Skin of body (tissue), 3 donors: ENCODE measurements at places on chromosomes 13 and 19.

DNA sequence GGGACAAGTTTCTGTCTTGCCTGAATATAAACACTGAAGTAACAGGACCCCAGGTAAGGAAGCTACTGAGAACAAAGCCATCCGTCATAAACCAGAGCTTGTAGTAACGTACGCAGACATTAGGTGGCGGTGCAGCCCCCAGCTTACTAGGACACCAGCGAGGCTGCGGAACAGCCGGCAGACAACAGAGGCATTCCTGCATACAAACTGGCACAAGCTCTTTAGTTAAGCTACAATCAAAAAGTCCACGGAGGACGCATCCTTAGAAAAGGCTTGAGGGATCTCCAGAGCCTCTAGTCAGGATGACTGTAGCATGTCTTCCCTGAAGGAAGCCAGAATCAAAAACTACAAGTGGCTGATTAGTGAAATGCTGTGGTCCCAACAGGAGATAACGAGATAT lies 26.2 kb downstream of the ZNF160 start:
- DNase-seq, result peak; percentile 17

GRCh38 chr13:41587490-41587889 lies 130.1 kb downstream of the RGCC start:
- DNase-seq, result no peak

DNA sequence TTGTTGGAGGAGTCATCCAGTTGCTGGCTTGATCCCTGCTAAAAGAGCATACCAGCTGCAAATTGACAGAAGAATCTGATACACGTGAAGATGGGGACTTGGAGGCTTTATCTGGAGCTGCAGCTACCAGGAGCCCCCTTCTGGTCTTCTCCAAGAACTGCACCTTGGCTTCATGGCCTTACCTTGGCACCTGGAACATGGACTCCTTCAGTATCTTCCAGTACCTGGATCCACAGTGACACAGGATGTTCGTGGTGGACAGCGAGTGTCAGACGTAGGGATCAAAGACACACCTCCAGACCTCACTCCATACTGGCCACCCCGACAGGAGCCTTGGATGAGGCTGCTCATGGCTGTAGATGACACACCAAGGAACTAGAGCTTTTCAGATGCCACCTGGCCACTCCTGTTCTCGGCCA lies 9.9 kb upstream of the ACSBG2 start:
- DNase-seq, result no peak

- DNase-seq, result no peak
Measured at GRCh38 chr13:113500530-113501265, 10.2 kb upstream of the DCUN1D2 start.

- DNase-seq, result no peak
Measured at GRCh38 chr13:22218797-22219196, 547.9 kb downstream of the FGF9 start.

- DNase-seq, result no peak
Measured at GRCh38 chr13:95235974-95236373, 65.3 kb downstream of the ABCC4 start.

DNA sequence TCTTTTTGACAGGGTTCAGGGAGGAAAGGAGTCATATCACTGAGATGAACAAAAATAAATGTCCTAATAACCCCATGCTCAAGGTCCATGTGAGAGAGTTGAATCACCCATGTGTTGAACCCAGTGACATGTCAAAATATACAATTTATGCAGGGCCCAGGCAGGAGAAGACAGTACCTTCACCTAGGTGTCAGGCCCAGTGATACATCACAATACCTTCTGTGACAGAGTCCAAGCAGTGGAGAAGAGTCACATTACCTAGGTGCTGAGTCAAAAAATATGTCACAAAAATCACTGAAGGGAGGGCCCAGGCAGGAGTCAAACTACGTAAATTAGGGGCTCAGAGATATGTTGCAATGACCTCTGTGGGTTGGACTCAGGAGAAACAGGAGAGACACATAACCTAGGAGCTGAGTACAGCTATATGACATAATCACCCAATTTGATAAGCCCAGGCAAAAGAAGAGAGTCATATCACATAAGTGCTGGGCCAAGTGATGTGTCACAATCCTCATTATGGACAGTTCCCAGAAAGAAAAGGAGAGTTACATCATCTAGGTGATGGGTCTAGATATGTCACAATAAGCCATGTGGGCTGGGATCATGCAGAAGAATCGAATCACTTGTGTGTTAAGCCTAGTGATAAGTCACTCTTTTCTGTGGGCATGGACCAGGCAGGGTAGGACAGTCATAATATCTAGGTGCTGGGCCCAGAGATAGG lies 13.8 kb upstream of the ZNF724 start:
- DNase-seq, result no peak

GRCh38 chr13:33073338-33073737 lies 57.1 kb downstream of the KL start:
- no peak for DNase-seq

GRCh38 chr13:41139296-41139966 lies 6.8 kb upstream of the KBTBD6 start:
- DNase-seq, result no peak

- DNase-seq, result peak; percentile 68
Measured at GRCh38 chr13:109145631-109146030, 516.2 kb downstream of the MYO16 start.

- DNase-seq, result no peak
Measured at GRCh38 chr19:50792272-50793250, 2.3 kb downstream of the ACP4 start.

DNA sequence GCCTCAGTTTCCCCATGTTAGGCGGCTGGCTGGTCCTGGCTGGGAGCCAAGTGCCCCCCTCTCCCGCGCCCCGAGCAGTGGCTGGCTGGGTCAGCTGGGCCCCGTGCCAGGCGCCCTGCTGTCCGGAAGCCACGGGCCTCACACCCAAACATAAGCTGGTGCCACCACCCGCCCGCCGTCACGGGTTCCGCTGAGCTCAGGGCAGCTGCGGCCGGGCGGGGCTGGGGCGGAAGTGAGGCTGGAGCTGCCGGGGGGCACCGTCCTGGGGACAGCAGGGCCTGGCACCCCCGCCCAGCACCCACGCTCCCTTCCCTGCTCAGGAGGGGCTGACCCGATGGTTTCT lies 19.3 kb downstream of the HCN2 start:
- no peak for DNase-seq

DNA sequence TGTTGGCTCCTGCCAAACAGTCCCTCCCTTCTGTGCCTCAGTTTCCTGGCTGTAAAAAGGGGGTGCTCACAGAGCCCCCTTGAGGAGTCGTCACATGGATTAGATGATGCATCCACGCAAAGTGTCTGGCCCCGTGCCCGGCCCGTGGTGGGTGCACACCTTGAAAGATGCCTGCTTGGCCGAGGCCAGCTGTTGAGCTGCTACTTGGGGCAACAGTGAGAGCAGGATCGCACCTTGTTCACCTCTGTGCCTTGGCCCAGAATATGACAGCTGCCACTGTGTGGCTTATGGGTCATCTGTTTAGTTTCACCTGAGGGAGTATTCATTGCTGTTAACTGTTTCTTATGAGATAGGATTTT lies 17.7 kb downstream of the CRTC1 start:
- DNase-seq, result no peak

- DNase-seq, result no peak
Measured at GRCh38 chr13:27808851-27809550, 16.7 kb downstream of the GSX1 start.

DNA sequence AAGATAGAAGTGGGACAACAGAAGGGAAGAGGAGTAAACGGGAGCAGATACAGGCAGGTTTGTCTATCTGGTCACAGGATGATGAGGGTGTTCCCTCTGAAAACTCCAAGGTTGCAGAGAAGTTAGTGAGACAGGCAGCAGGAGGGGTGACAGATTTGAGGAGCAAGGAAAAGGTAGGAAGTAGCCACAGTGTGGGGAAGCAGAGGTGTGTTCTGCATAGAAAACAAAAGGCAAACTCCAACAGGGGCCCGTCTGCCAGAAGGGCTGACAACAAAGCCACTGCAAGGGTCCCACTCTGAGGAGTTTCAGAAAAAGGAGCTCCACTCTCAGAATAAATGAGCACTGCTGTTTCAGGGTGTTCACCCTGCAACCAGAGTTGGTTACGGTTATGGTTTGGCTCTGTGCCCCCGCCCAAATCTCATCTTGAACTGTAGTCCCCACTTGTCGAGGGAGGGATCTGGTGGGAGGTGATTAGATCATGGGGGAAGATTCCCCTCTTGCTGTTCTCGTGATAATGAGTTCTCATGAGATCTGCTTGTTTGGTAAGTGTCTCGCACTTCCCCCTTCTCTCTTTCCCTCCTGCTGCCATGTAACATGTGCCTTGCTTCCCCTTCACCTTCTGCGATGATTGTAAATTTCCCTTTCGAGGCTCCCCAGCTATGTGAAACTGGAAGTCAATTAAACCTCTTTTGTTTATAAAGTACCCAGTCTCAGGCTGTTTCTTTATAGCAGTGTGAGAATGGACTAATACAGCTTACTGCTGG lies 32.1 kb downstream of the SMAD9 start:
- no peak for DNase-seq

DNA sequence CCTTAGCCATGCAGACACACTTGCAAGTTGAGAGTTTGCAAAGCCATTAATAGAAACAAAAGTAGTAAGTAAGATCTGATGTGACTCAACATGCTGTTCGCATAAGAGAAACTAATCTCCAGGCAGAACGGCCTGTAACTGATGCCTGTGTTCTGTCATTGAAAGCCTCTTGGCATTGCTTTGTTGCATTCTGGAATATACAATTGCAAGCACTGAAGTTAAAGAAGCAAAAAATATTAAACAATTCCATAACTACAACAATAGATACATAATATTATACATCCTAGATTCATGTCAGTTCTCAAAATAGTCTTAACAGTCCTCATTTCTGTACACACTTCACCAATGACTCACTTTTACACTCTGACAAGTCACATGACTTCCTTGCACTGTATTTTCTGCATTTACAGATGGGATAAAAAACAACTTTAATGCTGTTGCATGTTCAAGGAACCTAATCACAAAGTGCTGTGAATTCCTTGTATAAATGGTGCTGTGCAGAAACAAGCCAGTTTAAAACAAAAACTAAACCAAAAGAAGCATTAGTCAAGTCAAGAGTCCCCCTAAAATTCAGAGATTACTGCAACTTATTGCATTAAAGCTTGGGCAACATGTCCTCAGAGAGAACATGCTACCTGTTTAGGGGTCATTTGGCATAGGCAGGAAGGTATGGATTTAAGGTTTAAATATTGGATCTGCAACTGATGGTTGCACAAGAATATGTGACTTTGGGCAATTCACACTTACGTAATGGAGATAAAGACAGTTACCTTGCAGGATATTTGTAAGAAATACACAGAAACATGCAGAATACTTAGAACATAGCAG lies 79.5 kb upstream of the SERP2 start:
- DNase-seq, result peak; percentile 9

- DNase-seq, result peak; percentile 47
Measured at GRCh38 chr13:97141564-97142005, 80.5 kb upstream of the MBNL2 start.

DNA sequence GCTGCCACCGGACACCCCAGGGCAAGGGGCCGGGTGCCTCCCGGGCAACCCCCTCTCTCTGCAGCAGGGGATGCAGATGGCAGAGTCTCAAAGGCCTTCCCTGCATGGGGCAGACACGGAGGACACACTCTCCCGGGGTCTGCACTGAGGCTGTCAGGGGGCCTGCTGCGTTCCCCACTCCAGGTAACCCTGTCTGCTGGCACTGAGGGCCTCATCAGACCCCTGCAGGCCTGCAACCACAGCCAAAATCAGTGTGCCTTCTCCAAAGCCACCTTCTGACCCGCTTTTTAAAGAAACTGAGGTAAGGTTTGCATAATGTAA lies 93.9 kb downstream of the GNG7 start:
- DNase-seq, result no peak

- DNase-seq, result no peak
Measured at GRCh38 chr19:13640611-13641010, 123.7 kb upstream of the MRI1 start.

DNA sequence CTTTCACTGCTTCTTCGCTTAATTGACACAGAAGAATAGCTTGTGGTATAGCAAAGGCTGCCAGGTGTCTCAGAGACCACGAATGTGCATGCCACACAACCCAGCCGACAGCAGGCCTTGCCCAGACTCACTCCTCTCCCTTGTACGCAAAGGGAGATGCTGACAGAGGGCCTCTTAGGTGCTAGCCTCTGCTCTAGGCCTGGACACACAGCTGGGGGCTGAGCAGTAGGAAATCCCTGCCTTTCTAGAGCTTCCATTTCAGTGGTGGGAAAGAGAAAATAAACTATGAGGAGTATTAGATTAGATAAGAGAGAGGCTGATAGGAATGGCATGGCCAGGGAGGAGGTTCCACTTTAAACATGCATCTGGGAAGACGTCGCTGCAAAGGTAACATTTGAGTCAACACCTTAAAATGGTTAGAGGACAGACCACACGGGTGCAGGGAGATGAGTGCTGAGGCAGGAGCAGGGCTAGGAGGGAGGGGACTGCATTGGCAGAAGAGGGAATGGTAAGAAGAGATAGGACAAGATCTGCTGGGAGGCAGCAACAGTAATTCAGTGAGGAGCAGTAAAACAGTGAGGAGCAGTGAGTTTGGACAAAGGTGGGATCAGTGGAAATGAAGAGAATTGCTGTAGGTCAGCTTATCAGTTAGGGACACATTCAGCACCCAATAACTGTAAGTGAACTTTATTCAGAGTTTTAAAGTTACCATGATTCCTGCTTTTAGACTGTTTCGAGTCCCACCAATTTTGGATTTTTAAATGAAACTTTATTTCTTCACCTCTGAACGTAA lies 100.0 kb downstream of the RNF17 start:
- DNase-seq, result no peak

GRCh38 chr19:47228937-47229675 lies 1.9 kb downstream of the BBC3 start:
- DNase-seq, result no peak

- no peak for DNase-seq
Measured at GRCh38 chr19:17554968-17555479, 425 bp upstream of the COLGALT1 start.

DNA sequence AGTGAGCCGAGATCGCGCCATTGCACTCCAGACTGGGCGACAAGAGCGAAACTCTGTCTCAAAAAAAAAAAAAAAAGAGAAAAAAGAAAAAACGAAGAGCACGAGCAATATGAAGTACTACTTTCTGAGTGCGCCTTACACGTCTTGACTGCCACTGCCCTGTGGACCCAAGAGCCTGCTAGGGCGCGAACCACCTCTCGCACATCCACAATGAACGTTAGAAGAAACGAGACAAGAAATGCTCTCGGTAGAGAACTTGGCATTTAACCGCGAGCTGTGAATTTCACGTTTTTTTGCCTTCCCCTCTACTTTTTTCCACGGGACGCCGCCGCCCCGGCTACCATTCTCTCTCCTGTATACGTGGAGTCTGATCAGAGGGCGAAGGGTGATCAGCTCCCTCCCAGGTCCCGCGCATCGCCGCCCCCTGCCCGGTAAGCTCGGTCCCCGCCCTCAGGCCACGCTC lies 454 bp downstream of the TIMM44 start:
- DNase-seq, result no peak

DNA sequence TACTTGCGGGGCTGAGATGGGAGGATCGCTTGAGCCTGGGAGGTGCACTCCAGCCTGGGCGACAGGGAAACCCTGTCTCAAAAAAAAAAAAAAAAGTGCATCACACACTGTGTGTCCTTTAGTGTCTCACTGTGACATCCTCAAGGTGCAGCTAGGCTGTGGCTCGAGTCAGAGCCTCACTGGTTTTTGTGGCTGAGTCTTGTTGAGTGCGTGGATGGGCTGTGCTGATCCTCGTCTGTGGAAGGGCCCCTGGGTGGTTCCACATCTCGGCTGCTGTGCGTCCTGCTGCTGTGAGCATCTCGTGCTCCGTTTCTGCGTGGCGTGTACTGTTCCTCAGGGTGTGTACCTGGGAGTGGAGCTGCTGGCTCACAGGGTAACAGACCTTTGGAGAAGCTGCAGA lies 11.2 kb downstream of the STK11 start:
- no peak for DNase-seq
